ENCODE measurements at places on chromosomes 16 and 17. TPM values are rescaled to one million over a fixed set of nuclear protein-coding genes. Genes with fewer than 3 reads are reported as not detected.

The KRTAP1-1 gene
- not detected for total RNA-seq

The CD300H gene
- total RNA-seq = not detected

The OR3A1 gene
- 0.14 TPM for total RNA-seq

The SMARCD2 gene
- 107 TPM for total RNA-seq

The CNTNAP1 gene
- total RNA-seq = 5.8 TPM

Data from kidney epithelial cell (primary cell).